ENCODE measurements at places on chromosomes 7 and 10.

GRCh38 chr7:158648787-158649186, 55.8 kb downstream of the NCAPG2 start:
- no peak for DNase-seq

GRCh38 chr7:124101173-124101768, 68.4 kb upstream of the TMEM229A start:
- no peak for DNase-seq

- no peak for DNase-seq
Observed at GRCh38 chr7:125061776-125062397, 132.3 kb upstream of the POT1 start.

DNA sequence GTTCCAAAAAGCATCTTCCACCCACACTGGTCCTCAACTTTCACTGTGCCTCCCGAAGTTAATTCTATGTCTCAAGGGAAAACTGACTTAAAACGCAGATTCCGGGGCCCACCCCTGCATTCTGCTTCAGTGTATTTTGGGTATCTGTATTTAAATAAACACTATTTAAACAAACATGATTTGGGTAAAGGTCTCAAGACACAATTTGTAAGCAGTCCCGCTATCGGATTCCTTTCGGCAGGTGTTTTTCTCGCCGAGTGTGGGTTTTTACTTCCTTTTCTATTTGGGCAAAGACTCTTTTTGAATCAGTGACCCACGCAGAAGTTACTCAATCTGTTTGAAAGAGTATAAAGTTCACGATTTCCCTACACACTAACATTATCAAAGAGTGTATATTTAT, 1.2 kb downstream of the PDIA4 start:
- DNase-seq: no peak

All from stimulated activated CD8-positive, alpha-beta memory T cell treated with anti-CD3 and anti-CD28 coated beads, Interleukin-4, amount 100 ng/mL, for 4 hours (primary cell).